Activated CD4-positive, CD25-positive, alpha-beta regulatory T cell treated with anti-CD3 and anti-CD28 coated beads, Interleukin-2, amount 50 U/mL, for 24 hours (primary cell): ENCODE measurements at places on chromosomes 6 and 20.
A peak's percentile ranks its signal among the peaks of the same experiment; 100 is the strongest.

DNA sequence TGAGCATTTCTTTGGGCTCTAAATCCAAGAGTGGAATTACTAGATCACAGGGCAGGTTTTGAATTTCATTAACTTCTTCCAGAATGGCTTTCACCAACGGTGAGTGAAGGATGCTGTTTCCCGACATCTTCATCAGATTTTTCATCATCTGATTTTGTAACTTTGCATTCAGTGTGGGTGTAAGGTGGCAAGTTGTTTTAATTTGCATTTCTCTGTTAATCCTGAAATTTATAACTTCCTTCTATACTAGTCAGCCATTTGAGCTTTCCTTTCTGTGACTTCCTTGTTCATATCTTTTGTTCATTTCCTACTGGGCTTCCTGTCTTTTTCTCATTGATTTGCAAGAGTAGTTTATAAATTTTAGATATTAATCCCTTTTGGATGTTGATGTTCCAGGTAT lies 18.7 kb upstream of the HCK start:
- ATAC-seq, result no peak

- ATAC-seq, result no peak
These were observed 100.8 kb upstream of the GPR6 start for GRCh38 chr6:109877028-109878004.

GRCh38 chr6:150683320-150683719 lies 83.6 kb downstream of the PLEKHG1 start:
- ATAC-seq, result no peak

DNA sequence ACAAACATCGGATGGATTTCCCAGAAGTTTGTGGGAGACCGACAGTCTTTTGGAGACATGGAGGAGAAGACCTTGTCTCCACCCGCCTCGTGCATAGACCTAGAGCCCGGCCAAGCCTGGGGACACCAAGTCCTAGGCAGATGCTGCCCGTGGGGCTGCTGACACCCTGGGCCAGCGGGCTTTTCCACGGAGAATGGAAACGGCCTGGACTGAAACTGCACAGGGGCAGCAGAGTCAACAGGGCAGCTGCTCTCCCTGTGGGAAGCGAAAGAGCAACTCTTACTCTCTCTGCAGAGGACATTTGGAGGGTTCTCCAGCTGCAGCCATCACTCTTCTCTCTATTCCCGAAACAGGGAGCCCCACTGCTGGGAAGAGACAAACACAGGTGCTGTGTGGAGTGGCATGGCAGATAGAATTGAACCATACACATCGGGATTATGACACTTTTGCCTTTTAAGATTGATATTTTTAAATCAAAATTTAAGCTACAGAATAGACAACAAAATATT lies 401.2 kb downstream of the THBS2 start:
- ATAC-seq, result no peak

- no peak for ATAC-seq
These were observed 5.1 kb downstream of the RPL10A start for GRCh38 chr6:35473075-35473849.

GRCh38 chr6:159100395-159101182 lies 55.8 kb upstream of the TAGAP start:
- no peak for ATAC-seq

- ATAC-seq, result no peak
These were observed 119.6 kb upstream of the DOK5 start for GRCh38 chr20:54355631-54356280.

DNA sequence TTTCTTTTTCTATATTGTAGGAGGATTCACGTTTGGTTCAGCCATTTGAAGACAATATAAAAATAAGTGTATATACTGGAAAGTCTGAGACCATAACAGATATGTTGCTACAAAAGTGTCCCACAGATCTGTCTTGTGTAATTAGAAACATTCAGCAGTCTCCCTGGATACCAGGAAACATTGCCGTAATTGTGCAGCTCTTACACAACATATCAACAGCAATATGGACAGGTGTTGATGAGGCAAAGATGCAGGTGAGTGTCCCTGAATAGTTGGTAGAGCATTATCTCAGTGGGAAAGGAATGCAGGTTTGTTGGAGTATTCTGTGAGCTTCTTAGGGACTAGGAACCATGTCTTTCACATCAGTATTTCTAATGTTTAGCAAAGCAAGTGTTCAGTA lies 18.3 kb upstream of the ADGRF4 start:
- no peak for ATAC-seq

GRCh38 chr6:52900536-52900935 lies 9.0 kb downstream of the GSTA3 start:
- ATAC-seq, result no peak

DNA sequence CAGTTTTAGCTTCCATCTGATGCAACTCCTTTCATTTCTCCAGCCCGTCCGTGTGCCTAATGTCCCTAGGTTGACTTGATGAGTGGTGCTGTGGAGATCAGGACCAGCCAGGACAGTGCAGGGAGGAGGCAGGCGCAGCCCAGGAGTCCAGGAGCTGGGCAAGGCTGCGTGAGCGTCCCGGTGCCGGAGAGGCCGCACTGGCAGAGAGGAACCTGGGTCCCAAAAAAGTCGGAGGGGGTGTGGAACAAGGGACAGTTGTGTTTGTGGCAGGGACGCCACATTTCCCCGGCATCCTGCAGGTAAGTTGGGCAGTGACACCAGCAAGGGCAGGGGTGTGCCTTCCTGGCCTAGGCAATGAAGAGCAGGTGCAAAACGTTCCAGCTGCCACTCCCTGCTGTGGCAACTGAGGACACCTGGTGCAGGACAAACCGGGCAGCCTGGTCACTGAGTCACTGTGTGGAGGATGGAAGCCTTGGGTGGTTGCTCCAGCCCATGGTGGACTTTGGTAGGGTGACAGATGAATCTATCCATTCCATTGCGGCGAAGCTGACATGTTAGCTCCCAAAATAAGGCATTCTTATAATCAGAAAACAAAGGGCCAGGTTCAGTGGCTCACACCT lies 53.2 kb downstream of the RAMACL start:
- no peak for ATAC-seq

DNA sequence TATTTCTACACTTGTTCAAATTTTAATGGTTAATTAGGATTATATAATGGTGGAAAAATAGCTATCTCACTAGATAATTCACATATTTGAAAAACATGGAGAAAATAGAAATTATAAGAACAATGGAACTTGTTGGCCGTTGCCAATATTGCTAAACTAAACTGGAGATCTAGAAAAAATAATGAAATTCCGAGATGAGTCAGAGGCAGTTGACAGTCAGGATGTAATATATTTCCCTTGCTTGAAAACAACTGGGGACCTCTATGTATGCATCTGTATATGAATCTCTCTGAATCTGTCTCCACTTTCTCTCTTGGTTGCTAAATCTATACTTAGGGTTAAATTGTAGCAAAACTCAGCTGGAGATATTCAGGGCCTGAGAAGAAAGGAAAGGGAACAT lies 1108.2 kb upstream of the GJE1 start:
- no peak for ATAC-seq

GRCh38 chr6:23137611-23138010 lies 568.2 kb downstream of the HDGFL1 start:
- ATAC-seq, result no peak

DNA sequence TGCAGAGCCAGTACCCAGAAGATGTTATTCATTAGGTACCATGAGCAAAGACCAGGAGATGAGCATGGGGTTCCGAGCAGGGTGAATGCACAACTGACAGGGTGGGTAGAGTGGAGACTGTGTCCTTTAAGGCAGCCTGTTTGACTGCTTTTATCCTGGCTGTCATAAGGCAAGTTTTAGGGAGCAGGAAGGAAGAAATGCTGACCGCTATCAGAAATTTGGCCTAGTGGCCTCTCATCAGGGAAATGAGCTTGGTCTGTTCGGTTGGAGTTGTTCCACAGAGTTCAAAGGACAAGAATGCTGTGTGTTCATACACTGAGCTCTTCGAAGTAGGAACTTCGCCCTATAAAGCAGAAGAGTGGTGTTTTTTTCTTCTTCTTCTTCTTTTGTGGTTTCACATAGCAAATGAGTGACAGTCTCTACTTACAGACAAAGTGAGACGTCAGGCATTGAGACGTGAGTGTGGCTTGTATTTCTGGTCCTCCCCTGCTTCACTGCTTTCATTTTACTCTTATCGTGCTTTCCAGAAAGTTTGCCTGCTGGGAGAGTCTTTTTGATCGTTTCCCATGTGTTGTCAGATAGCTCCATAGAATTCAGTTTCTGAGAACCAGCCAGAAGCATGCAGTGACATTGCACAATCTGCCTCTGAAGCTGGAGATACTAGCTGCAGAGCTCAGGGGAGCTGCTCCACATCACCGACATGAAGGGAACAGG lies at the start of gene CASS4:
Gene CASS4 (plus strand): TSS at position 502 of the 714 bp plus-strand sequence. CDS start 199 bp downstream, at position 701.
- peak; percentile 51 for ATAC-seq

DNA sequence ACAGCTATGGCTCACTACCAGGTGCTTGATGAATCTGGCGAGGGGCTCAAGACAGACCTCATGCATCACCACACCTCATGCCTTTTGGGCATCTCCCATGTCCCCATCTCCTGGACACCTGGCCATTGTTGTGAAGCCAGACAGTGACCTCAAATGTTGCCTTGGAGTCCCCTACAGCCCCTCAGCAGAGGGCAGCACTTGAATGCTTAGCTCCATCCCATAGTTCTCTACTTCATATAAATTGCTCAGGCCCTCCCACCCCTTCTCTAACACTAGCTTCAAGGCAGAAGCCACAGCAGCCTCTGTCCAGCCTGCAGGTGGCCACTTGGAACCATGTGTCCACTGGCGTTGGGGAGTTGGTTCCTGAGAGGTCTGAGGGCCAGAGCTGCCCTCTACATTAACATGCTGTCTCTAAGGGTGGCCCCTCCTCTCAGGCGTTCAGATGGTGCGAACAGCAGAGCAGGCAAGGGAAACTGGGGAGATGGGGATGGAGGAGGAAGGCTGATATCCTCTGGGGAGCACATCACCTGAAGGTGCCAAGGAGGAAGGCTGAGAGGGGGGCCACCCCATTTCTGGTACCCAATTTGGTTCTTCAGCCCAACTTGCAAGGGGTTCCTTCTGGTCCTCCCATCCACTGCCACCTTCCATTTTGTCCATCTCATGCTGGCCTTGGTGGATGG lies 31.3 kb downstream of the MOCS1 start:
- no peak for ATAC-seq

GRCh38 chr6:56795466-56796195 lies 152.9 kb upstream of the DST start:
- ATAC-seq, result no peak

GRCh38 chr6:155075930-155076695 lies 81.0 kb downstream of the TIAM2 start:
- peak; percentile 56 for ATAC-seq

- peak; percentile 52 for ATAC-seq
These were observed 169.7 kb upstream of the TNFAIP3 start for GRCh38 chr6:137697267-137697938.

DNA sequence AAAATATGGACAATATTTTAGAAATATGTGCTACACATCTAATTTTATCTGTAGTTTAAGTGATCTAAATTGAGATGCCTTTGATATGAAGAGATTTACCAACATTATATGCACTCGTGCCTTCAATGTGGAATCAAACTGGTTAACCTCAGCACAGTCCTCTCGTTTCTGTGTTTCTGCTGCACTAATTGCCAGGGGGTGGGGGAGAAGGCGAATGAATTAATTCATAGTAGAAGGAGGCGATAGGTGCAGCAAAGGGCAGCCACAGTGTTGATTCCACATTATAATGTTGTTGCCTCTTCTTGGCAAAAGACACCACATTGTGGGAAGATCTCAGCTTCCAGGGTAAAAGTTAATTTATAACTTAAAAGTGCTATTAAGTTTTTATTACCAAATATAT lies 161.6 kb downstream of the QKI start:
- ATAC-seq, result no peak

- no peak for ATAC-seq
These were observed 17.7 kb downstream of the SDC4 start for GRCh38 chr20:45330476-45330875.

DNA sequence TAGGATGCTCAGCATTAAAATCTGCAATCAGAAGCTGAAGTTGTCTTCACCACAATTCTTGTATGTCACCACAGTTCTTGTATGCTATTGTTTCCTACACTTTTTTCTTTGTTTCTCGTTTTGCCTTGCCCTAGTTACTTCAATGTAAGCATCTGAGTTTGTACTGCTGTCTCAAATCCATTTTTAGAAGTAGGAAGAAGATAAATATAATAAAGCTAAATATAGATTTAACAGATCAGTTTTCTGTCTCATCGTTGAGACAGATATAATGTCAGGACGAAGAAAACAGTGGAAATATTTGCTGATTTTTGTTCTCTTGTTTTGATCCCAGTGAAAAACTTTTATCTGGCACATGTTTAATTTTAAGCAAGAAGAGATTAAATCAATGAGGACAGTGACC lies 318.0 kb downstream of the QKI start:
- ATAC-seq, result no peak

- no peak for ATAC-seq
These were observed 17.7 kb downstream of the SYNJ2 start for GRCh38 chr6:157999168-158000051.

DNA sequence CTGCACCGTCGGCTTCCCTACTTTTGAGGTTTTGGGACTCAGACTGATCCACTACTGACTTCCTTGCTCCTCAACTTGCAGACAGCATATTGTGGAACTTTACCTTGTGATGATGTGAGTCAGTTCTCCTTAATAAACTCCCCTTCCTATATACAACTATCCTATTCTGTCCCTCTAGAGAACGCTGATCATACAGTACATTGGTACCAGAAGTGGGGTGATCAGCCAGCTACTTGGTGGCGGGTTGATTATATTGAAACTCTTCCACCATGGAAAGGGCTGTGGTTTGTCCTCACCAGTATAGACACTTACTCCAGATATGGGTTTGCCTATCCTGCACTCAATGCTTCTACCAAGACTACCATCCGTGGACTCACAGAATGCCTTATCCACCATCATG lies 7.6 kb upstream of the TAF4 start:
- ATAC-seq, result no peak

GRCh38 chr6:110534731-110535492 lies 58.5 kb upstream of the SLC22A16 start:
- no peak for ATAC-seq

DNA sequence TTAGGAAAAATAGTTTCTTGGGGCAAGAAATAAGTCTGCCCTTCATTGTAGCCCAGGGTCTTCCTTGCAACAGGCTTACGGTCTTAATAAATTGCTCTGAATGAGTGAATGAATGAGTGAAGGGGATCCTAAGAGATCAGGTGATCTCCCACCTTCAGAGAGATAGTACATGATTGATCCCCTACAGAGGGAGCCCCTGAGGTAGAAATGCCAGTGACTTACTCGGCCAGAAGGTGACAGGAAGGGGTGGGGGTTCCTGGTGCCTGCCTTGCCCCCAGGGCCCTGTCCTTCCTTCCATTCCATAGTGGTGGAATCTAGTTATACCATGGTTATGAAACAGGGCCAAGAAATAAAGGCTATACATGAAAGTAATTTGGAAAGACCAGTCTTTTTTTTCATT lies 215.3 kb upstream of the SSTR4 start:
- no peak for ATAC-seq

DNA sequence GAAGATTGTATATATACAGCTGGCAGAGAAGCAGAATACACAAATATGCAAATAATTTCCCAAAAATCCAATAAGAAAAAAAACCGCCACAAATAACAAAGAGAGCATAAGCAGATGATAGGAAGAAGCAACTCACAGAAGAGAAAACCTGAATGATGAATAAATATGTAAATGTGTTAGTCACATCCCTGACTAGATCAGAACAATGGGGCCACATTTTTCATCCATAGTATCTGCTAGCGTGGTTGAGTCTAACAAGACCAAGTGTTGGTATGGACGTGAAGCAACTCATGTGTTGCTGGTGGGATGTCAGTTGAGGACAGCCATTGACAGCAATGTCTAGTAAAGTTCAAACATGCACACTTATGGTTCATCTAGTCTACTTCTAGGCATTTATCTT lies 3.9 kb upstream of the SLC22A3 start:
- no peak for ATAC-seq
